ENCODE measurements at places on chromosomes 7 and 10.

DNA sequence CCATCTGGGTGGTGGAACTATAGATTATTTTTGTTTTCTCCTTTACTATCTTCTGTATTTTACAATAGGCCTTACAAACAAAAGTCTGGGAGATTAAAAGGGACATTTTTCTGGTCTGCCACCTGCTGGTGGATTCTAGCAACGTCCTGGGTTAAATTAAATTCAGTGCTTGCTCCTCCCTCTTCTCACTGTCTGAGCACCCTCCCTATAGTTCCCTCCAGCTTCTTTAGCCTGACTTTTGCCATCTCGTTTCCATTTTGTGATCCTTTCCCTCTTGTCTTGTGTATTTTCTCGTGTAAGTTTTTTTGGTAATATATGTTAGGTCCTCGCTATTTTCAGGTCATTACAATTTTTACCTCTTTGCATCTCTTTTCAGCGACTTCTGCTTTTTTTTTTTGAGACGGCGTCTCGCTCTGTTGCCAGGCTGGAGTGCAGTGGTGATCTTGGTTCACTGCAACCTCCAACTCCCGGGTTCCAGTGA, 16.1 kb downstream of the ANKRD16 start:
- DNase-seq = peak; percentile 45

DNA sequence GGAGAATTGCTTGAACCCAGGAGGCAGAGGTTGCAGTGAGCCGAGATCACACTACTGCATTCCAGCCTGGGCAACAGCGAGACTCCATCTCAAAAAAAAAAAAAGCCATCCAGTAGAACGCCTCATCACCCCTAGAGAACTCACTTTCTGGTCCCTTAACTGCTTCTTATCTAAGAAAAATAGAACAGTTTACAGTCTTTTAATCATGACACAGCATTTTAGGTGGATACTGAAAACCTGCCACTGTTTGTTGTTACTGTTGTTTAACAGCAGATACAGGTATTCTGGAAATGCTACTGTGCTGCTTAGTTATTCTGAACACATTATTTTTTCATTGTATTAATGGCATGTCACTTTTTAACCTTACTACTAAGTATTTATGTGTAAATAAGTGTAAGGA, 624.3 kb upstream of the GHITM start:
- DNase-seq = no peak

- DNase-seq = no peak
Measured at GRCh38 chr7:464454-465401, 54.9 kb downstream of the PDGFA start.

- no peak for DNase-seq
Measured at GRCh38 chr10:3876350-3876962, 91.4 kb upstream of the KLF6 start.

DNA sequence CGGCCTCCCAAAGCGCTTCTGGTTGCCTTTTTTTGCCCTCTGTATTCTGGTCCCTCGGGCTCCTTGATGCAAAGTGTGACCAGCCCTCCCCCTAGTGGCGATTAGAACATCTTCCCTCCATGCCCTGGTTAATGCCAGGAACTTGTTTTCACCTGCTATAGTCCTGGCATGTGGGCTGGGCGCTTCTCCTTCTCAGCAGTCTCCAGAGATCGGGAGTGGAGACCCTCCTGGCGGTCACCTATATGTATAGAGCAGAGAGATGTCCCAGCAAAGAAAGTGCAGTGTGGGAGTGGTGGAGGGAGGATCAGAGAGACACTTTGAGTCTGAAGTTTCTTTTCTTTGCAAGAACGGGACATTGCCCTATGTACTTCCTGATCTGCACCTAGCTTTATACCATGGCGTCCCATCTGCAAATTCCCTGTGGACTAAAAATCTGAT, 264.1 kb downstream of the OTUD1 start:
- peak; percentile 51 for DNase-seq

Measured in CD8-positive, alpha-beta T cell (primary cell).